ENCODE measurements at places on chromosomes 2 and 18. TPM values are rescaled to one million over a fixed set of nuclear protein-coding genes. Genes with fewer than 3 reads are reported as not detected.

Gene BMP10
- total RNA-seq, result not detected

Gene FEV
- not detected for total RNA-seq

Gene GPR35
- total RNA-seq, result 7.2 TPM

Gene IL1F10
- total RNA-seq, result not detected

GRCh38 chr2:231189571-231190495 lies 8.6 kb upstream of the ARMC9 start:
- DNase-seq, result no peak

DNA sequence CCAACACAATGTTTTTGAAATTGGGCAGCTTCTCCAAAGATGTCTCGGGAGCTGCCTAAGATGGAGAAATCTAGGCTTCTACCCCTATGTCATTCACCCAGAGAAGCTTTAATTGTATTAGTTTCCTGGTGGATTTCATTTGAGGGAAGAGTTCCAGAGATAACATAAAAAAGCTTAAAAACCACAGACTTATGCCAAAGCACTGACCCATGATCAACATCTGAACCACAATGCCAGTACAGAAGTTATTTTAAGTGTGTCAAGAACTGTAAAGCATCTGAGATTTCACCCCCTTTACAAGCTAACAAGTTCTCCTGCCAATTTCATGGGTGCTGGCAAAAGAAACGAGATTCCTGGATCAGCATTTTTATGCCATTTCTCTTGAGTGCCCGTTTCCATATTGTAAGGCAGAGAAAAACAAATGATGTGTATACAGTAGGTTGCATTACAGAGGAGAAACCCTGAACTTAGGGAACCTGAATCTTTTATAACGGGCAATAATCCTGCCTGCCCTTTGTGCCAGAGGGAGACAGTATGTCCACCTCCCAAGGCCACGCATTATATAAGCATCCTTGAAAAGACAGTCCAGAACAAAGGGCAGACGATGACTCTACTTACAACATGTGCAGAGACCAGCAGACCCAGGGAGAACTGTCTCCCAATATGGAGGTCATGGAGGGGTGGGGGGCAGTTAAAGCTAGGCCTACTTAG lies 44.1 kb downstream of the MREG start:
- DNase-seq, result no peak
